Stimulated activated CD8-positive, alpha-beta memory T cell treated with anti-CD3 and anti-CD28 coated beads, Interleukin-7, amount 100 ng/mL, for 1 hour (primary cell): ENCODE measurements at places on chromosomes 7 and 10.

DNA sequence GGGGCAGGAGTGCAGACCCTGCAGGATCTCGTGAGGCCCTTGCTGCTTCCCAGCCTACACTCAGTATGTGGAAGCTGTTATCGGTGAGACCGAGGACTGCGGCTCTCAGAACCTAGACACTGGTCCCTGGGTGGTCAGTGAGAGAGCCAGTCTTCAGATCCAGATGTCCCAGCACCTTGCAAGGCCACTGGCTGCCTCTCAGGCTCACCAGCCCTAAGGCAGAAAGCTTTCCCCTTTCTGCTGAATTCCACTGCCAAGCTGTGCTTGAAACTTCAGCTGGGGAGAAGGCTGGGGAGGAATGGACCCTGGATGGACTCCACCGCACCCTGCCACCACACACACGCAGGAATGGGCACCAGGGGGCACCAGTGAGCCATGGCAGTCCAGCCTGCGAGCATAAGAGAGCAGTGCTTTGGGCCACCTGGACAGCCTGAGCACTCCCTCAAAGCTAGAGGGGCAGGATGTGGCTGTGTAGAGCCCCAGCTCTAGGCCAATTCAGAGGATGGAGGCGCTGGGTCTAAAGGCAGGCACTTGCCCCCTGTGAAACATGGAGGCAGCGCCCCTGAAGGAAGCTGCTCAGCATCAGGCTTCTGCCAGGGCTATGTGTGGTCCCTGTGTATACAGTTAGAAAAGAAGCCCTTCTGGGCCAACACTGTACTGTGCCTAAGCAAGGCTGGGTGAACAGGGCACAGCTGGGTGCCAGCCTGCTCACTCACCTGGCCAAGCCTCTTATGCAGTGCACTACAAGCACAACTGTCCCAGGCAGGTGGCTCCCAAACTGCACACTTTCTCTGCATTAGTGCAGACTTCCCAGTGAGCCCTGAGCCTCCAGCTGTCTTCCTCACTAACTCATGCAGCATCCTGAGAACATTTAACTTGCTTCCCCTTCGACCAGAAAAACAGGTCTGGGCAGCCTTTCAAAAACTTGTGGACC lies 21.6 kb downstream of the TMEM72 start:
- peak; percentile 51 for DNase-seq

GRCh38 chr7:2038931-2039728 lies 193.6 kb downstream of the MAD1L1 start:
- no peak for DNase-seq

- DNase-seq: no peak
Measured at GRCh38 chr10:43347997-43348396, 23.4 kb upstream of the FXYD4 start.

- DNase-seq: no peak
Measured at GRCh38 chr10:70695241-70696030, 23.1 kb downstream of the ADAMTS14 start.

- no peak for DNase-seq
Measured at GRCh38 chr10:127561647-127562046, 12.5 kb downstream of the NPS start.

- DNase-seq: no peak
Measured at GRCh38 chr7:82164813-82165212, 278.8 kb downstream of the CACNA2D1 start.

DNA sequence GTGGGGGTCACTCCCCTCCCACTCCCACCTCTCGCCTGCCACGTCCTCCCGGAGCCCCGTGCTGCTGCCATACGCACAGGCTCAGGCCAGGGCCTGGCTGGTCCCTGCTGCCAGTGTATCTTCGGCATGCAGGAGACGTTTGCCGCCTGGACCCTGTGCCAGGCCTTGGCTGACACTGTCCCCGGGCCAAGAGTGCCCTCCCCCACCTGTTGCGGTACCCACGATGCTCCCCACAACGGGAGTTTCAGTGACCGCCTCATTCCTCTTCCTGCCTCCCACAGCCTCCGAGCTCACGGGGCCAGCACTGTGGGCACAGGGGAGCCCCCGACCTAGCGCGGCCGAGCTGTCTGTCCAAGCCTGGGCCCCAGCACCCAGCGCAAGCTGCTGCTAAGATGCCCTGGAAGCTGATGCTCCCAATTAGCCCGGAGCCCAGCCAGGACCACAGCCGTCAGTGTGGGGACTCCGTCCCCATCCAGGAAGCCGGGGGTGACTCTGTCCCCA lies 7.4 kb downstream of the TTYH3 start:
- no peak for DNase-seq

DNA sequence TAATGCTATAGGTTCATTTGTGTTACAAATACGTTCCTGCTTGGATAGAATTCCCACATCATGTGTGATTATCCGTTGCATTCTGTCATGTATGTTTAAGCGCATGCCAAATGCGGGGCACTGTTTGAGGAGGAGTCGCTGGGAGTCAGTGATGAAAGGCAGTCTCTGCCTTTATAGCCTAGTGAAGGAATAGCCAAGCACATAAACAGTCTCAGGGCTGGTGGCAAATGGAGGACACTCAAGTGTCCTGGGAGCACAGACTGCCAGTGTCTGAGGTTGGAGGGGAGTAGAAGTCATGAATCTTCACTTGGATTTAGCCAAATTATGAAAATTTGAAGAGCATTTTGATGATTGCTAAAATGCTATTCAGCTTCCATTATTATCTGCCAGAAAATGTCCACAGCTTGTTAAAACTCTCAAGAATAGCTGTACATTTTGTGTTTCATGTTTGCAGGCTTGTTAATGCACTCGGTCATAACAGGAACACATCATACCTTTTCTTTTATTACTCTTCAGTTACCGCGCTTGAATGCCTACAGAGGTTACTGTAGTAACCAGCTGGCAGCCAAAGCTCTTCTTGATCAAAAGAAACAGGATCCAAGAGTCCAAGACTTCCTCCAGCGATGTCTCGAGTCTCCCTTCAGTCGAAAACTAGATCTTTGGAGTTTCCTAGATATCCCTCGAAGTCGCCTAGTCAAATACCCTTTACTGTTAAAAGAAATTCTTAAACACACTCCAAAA lies 41.6 kb downstream of the NET1 start:
- no peak for DNase-seq
